ENCODE measurements at places on chromosomes 13 and 19.

GRCh38 chr13:111971891-111972780 is 94.8 kb upstream of the SOX1 start:
- no peak for DNase-seq

DNA sequence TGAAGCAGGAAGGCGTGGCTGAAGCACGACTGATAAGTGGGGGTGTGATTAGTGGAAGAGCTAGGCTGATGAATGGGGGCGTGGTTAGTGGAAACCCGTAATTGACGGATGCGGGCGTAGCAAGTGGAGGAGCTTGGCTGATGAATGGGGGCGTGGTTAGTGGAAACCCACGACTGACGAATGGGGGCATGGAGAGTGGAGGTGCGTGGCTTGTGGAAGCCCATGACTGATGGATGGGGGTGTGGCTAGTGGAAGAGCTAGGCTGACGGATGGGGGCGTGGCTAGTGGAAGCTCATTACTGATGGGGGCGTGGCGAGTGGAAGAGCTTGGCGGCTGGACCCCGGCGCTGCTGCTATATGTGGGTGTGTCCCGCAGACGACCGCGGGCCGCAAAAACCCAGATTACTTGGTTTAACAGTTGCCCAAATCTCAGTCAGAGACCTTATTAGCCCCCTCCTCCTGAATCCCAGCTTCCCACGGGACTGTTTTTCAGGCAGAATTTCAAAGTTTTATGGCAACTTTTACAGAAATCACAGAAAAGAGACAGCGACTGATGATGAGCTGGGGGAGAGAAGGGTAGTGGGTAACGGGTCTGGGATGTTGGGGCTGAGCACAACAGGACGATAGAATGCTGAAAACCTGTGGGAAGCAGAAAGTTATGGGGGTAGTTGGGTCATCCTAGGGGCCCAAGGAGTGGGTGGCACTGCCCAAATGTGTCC is 9.0 kb upstream of the MEIS3 start:
- peak; percentile 100 for DNase-seq

GRCh38 chr13:55410398-55411330 is 1730.1 kb upstream of the PRR20A start:
- DNase-seq = no peak

DNA sequence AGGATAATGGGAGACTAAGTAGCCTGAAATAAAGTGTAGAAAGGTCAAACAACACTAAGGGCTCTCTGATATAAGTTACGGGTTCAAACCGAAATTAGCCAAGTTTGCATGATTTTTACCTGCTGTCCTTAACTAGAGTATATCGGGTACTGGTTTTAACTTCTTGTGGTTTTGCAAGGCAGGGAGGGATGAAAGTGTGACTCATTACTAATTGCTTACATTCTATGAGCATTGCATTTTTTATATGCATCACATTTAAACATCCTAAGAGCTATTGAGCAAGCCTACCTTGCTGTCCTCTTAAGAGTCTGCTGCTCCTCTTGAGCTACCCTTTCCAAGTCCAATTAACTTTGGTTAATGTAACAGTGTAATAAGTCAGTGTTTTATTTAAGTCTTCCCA is 415.4 kb downstream of the SLITRK5 start:
- no peak for DNase-seq

- DNase-seq = no peak
These were observed 15.5 kb upstream of the OLFM4 start for GRCh38 chr13:53013113-53013512.

DNA sequence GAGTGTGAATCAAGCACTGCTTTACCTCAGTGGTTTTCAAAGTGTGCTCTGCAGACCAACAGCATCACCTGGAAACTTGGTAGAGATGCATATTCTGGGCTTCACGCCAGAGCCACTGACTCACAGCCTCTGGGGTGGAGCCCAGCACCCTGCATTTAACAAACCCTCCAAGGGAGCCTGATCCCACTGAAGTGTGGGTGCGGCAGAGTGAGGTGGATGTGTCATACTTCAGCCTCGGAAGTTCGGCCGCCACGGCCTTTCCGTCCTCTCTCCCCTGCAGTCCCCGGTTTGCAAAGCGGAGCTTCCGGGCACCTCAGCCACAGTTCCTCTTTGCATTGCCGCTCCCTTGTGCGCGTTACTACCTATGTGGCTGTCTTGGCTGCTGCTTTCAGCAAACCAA is 33.3 kb upstream of the MICU2 start:
- no peak for DNase-seq

GRCh38 chr13:37195621-37196020 is 90.2 kb upstream of the CSNK1A1L start:
- no peak for DNase-seq

DNA sequence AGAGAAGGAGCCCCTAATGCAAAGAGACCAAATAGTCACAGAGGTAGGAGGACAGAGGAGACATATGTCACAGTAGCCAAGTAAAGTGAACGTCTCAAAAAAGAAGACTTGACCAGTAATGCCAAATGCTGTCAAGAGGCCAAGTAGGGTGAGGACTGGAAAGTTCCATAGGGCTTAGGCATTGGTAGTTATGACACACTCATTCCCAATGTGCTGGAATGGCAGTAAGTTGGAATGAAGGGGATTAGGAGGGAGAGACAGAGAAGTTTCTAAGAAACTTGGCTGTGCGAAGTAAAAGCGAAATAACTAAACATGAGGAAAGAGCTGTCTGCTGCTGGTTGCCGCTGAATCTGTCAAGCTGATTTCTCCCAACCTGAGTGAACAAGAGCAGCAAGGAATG is 14.9 kb upstream of the FRY start:
- no peak for DNase-seq

- DNase-seq = no peak
These were observed 362.5 kb downstream of the TDRD3 start for GRCh38 chr13:60759499-60759898.

DNA sequence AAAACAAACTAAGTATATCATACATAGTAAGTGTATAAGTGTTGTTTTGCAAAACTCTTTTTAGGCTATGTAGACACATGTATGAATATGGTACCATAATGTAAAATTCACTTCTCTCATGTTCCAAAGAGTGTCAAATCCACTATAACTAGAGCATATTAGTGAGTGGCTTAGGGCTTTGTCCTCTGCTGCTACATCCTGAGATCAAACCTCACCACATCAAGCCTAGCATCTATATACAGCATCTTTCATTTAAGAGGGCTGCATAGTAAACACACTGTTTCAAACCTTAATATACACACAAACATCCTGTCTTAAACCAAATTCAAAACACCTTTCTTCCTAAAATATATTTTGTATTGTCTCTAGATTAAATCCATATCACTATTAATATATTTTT is 38.7 kb downstream of the ELF1 start:
- DNase-seq = no peak

GRCh38 chr13:32925506-32925905 is 90.7 kb upstream of the KL start:
- no peak for DNase-seq

GRCh38 chr19:29771708-29772414 is 39.9 kb upstream of the CCNE1 start:
- peak; percentile 29 for DNase-seq

DNA sequence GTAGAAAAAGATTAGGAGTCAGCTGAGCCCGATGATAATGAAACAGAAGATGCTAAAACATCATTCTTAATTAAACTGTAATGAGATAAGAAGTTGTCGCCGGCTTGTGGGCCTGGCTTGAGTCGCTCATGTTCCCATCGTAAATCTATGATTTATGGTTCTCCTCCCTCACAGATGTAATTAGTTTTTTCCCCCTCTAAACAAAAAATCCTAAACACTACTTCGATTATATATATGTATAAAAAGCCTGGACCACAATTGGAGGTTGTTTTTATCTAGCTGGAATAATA is 151.3 kb downstream of the PTPRS start:
- DNase-seq = no peak

DNA sequence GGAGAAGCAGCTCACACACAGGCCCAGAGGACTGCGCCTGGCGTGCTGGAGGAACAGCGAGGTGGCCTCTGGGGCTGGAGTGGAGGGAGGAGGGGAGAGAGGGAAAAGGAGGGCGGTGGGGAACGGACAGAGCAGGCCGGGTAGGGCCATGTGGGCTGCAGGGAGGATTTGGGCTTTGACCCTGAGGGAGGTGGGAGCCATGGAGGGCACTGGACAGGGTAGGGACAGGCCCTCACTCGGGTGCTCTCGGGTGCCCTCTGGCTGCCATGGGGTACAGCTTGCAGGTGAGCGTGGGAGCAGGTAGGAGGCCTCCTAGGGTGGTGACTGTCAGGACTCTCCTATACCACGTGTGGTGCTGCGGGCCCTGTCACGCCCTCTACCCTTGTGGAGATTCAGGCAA is 22.8 kb downstream of the PLIN4 start:
- DNase-seq = no peak

GRCh38 chr19:50184196-50184595 is 19.2 kb upstream of the MYH14 start:
- no peak for DNase-seq

GRCh38 chr13:101489643-101490405 is 37.3 kb downstream of the ITGBL1 start:
- no peak for DNase-seq

GRCh38 chr19:6070207-6070681 is 40.1 kb downstream of the RFX2 start:
- no peak for DNase-seq

DNA sequence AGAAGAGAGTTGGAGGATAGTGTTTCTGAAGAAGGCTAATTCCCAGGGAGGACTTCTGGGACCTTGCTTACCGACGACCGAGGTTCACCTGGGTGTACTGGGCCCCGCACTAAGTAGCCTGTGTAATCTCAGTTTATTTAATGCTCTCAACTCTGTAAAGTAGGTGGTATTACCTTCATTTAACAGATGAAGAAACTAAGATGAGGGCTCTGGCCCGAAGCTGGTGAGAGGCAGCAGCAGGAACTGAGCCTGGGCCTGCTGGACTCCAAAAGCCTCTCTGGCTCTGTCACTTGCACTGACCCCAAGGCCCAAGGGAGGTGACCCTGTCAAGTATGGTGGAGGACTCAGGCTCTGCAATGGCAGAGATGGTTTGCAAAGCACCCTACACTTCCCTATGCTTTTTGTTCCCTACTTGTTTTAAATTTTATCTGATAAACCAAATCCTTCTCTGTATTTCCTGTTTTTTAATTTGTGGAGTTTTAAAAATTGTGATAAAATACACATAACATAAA is 50.6 kb downstream of the GGACT start:
- no peak for DNase-seq

DNA sequence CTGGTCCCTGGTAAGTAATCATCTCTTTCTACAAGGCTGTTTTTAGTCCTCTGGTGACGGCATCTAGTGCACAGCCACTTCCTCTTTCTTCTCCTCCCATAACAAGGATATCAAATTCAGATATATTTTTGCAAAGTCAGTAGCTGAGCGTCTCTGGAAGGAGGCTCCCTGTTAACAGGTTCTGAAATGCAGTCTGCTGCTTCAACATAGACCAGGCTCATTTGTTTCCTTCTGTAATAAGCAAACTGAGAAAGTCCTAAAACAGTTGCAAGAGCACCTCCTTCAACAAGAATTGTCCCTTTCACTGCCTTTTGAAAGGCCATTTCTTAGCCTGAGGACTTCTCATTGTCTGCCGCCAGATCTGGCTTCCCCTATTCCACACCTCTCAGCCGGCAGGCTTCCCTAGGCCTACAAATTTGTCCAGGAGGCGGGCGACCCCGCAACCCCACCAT is 7.4 kb upstream of the ZSCAN5A start:
- DNase-seq = no peak

DNA sequence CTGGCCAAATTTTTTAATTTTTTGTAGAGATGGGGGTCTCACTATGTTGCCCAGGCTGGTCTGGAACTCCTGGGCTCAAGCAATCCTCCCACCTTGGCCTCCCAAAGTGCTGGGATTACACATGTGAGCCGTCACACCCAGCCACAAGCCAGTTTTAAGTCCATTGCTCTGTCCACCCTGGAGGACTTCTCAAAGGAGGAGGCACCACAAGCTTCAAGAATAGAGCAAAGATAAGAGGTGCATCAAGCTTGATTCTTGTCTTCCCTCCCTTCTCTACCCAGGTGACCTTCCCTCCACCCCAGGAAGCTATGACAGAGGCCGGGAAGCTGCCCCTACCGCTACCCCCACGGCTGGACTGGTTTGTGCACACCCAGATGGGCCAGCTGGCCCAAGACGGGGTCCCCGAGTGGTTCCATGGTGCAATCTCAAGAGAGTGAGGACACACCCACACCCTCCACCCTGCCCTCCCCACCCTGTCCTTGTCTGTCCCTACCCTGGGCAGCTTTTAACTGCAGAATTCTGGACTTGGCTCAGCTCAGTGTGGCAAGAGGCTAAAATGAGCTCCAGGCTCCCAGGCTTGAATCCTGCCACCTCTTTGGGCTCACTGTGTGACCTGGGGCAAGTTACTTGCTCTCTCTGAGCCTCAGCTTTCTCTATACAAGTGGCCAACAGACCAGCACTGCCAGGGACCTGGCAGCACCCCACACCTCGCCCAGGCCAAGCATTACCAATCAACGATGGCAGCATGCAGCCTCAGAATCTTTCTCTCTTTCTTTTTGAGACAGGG is 5.2 kb downstream of the HSH2D start:
- no peak for DNase-seq

DNA sequence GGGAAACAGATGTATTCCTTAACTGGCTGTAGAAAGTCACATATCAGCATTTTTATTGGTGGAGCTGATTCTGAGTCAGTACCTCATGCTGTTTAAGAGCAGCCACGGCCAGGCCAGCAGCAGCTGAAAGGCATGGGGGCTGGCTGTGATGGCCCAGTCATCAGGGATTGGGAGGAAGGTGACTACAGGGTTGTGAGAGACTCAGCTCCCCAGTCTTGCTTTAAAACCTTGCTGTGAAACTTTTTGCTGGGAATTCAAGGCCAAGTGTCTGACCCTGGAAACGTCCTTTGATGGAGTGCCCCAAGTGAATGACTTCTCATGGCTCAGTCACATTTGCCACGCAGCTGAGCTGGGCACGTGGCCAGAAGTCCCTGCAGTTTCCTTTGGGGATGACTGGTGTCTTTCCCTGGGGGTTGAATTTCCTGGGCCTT is 39.1 kb upstream of the RNF113B start:
- DNase-seq = no peak

DNA sequence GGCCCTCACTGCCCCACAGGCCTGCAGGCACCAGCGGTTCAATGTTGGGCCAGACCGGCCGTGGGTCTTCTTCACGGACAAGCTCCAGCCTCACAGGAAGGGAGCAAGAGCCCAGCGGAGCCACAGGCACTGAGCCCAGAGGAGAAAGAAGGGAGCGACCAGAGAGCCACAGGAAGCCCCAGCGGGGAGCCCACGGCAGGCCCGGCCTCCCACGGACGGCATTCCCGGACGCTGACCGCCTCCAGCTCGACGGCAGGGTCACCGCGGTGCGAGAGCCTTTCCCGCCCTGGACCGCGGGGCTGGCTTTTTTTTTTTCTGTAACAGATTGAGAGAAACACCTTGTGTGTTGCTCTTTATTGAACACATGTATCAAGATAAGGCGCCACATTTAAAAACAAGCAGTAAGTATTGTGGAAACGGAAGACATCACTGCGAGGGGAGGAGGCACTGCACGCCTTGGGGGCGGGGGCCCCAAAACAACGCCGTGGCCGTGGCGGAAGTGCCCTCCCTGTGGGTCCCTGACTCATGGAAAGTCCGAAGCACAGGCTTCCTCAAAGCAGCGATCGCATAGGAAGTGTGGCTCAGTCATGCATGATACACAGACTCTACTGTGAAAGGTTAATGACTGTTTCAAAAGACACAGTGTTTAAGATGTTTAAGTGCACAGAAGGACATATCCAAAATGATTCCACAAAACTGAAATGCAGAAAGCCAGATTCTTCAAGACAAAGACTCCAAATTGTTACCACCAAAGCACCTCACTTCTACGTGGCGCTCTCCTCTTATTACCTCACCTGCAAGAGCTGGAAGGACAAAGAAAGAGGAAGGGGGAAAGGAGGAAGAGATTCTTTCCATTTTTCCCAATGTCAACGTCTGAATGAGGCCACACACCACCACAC is 3.5 kb downstream of the RASA3 start:
- no peak for DNase-seq

- DNase-seq = no peak
These were observed 41.5 kb downstream of the WDFY2 start for GRCh38 chr13:51625555-51626345.

All from NCI-H524 (cell line).